Fibroblast of gingiva (primary cell): ENCODE measurements at places on chromosomes 2 and 18.

GRCh38 chr2:36859366-36859792 lies 107.0 kb downstream of the STRN start:
- DNase-seq = no peak

DNA sequence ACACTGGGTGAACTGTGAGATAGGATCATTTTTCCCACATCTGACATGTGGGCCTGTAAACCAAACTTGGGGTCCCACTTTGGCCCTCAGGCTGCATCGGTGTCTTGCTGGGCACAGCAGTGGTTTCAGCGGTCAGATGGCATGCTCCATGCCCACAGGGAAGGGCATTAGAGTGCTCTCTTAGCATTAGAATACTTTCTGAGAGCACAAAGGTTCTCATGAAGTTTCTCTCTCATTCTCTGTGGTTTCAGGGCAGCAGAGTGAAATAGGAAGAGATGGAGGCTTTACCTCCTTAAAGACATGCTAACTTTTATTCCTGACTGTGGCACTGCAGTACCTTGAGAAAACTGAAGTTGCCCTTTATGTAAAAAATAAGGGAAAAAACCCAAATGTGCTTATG lies 36.6 kb upstream of the GATA6 start:
- DNase-seq = no peak

DNA sequence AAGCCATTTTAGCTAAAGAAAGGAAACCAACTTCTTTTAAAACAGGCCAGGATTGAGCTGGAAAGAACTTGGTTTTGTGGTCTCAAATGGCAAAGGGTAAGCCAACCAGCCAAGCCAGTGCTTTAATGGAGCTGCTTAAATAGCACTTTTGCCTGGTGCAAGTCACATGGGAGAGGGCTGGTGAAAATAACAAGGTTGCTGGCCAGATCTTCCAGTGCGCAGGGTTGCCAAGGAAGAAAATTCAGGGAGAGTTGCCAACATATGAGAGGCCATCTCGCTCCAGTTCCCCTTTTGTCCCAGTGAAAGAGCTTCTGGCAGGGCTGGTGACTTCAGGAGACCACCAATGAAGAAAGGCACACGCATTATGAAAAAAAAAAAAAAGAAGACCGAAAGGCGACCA lies 57.3 kb downstream of the IRS1 start:
- DNase-seq = peak; percentile 83

DNA sequence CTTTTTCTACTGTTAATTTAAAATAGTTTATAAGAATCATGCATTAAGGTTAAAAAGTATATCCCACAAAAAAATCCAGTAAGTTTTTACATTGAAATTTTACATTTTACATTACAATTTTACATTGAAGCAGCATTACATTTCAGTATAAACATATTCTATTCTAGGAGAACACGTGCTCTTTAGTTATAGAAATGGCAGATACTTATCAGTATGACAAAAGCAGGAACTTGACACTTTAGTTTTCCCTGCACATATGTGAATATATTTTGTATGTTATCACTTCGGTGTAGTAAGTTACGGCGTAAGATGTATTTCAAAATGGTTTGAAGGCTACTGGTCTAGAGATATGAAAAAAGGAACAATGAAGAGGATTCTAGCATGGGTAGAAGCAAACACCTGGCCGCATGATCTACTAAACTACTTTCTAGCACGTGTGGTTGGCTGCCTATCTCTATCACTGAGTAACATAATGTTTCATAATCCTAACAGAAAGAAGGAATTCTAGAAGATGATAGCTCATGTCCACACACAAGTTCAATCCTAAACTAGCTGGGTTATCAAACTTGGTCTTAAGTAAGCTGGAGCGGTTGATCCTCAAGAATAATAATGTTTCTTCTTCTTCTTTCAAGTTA lies 5.4 kb downstream of the IMMT start:
- DNase-seq = no peak

- no peak for DNase-seq
These were observed 239.1 kb downstream of the CPS1 start for GRCh38 chr2:210795506-210795905.

- DNase-seq = peak; percentile 10
These were observed 275.9 kb downstream of the CDH20 start for GRCh38 chr18:61609131-61609530.

GRCh38 chr2:70192516-70192915 lies 1.7 kb upstream of the C2orf42 start:
- no peak for DNase-seq

DNA sequence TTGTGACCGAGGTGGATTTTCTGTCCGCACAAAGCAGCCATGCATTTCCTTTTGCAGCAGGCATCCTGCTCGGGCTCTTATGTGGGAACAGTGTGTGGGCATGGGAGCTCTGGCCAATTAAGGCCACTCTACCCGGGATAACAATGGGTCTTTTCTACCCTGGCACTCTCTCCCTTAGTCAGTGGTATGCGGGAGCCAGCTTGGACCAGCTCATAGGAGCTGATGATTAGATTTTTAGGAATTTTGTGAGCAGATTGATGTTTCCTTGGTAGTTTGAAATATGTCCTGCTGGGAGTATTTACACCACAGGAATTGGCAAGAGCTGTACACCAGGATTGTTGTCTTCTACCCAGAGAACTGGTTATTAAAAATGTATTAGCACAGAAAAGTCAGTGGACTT lies 89.3 kb downstream of the SPP2 start:
- no peak for DNase-seq

- DNase-seq = no peak
These were observed 20.5 kb downstream of the ADAM17 start for GRCh38 chr2:9535177-9535576.

DNA sequence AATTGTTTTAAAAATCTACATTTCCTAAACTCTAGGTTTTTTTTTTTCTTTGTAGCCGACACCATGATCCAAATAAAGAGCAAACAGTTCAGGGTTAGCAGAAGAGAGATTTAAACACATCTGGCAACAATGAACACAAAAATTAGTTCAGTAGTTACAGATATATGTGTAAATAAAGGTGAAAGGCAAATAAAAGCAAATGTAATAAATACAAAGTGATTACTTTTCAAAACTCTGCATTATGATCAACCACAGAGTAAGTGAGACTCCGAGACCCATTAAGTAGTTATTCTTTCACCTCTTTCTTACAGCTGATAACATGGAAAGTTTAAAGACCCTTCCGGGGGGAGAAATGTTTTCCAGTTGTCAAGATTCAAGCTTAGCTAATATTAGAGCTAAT lies 716 bp downstream of the CALCRL start:
- DNase-seq = no peak

DNA sequence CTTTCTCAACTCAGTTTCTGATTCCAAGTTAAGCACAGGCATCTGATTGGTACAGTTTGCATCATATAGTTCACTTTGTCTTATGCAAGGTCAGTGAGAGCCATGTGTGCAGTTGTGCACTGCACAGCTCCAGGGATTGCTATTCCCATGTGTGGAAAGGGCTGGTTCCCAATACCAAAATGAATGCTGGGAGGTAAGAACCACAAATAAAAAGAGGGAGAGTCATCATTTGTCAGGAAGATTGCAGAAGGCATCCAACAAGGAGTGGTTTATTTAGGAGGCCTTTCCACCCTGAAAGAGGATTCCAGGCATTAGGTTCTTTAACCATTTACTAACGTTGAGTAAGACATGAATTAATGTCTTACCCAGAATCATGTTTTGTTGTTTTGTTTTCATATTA lies 141.2 kb upstream of the ST6GAL2 start:
- DNase-seq = no peak

DNA sequence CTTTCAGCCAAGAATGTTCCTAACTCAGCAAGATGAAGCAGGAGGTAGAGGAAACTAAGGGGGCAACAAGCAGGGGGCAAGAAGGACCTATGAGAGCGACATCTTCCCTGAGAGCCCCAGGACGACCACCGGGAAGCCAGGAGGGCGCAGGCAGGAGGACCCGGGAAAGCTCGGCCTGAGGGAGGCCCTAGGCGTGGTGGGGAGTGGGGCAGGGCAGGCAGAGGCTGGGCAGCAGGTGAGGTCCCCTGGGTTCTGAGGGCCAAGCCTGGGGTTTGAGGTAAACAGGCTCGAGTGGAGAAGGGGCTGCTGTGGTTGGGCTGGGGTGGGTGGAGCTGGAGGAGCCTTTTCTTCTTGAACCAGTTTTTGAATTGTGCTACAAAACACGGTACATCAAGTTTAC lies 1.3 kb upstream of the ALPI start:
- no peak for DNase-seq

DNA sequence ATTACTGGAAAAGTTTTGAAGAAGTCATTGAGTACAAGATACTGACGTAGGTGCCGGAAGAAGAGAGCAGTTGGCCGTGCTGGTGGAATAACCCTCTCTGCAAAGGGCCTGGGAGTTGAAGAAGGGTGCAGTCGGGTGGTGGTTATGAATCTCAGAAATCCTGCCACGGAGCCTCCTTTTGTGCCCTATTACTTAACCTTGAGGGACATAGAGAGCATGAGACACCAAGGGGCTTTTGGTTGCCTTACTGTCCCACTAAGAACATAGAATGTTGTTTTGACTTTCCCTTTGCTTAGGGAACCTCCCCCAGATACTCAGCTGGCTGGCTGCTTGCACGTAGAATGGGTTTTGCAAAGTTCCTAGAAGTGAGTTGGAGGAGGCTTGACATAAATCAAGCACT lies 1.3 kb upstream of the CD28 start:
- DNase-seq = no peak

DNA sequence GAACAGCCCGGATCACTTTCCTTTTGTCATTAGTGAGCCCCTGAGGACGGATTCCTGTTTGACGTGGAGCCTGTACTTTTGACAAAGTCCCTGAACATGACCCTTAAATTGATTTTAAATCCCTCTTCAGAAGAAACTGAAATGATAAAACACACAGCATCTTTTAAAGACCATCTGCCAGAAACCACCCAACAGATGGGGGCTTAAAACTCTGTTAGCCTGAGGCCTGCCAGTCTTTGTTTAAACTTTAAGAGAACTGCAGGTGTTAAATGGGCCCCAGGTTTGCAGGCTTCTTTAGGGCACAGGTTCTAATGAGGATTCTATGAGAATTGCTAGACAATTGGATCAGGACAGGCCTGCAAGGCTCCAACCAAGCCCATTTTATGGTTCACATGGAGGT lies 177.9 kb downstream of the ALK start:
- DNase-seq = no peak

GRCh38 chr18:7322817-7323485 lies 92.1 kb downstream of the LRRC30 start:
- DNase-seq = no peak

DNA sequence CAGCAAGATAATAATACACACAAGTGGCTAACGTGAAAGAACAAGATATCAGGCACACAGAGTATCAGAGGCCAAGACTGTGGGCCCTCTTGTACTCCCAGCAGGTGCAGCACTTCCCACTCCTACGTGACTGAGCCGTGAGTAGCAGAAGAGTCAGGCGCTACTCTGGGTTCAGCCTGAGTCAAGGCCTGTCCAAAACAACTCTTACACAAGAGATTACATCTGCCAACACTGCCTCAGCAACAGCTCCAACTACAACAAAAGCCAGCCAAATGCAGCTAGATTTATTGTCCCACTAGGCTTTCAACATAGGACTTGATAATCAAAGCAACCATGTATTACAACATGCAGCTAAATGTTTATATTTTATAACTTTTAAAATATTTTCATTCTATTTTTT lies 56.2 kb downstream of the ITSN2 start:
- DNase-seq = peak; percentile 96

DNA sequence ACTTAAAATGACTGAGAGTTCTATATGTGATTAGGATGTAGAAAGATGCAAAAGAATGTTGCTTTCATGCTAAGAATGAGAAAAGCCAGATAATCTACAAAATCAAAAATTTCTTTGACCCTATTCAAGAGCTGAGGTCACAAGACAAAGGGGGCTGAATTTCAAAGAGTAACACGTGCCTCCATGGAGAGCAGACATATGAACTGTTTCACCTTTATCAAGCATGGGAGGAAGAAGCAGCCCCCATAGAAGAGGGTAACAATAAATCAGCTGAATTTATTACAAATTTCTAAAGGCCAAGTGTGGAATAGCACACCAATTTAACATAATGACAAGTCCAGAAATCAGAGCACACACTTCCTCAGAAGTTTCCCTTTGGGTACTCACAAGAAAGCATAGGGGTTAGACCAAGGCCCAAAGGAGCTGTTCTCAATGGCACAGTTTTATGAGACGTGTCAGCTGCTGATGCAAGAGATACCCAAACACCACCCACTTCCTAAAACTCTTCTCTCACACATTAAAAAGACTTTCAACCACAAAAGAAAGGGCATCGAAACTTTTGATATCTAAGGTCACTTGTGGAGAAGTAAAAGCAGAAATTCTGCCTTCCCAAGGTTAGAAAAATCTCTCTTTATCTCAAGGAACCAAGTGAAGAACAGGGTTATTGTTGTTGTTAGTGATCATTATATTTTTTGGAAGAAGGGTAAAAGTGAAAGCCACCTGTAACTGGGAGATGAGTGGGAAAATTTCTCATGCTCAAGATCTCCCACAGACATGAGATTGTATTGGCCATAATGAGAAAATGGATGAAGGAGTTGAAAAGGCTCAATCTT lies 950.1 kb downstream of the TRIB2 start:
- no peak for DNase-seq

- DNase-seq = no peak
These were observed 32.1 kb downstream of the FBXO48 start for GRCh38 chr2:68434981-68435380.

- DNase-seq = no peak
These were observed 9.4 kb upstream of the PRLH start for GRCh38 chr2:237556773-237557632.

DNA sequence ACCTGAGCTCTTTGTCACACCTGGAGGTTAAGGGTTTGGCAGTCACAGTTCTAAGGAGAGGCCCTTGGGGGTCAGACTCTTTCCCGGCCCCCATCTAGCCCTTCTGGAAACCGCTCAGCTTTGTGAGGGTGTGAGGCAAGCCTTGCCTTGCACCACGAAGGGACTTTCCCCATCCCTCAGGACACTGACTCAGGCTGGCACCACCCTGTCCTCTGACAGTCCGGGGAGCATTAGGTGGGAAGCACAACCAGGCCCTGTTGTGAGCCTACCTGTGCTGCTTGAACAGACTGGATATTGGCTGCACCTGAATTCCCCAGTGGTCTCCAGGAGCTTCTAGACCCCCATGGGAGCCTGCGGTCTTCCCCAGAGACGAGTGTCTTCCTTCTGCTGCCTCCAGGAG lies 47.0 kb upstream of the GBX2 start:
- no peak for DNase-seq

DNA sequence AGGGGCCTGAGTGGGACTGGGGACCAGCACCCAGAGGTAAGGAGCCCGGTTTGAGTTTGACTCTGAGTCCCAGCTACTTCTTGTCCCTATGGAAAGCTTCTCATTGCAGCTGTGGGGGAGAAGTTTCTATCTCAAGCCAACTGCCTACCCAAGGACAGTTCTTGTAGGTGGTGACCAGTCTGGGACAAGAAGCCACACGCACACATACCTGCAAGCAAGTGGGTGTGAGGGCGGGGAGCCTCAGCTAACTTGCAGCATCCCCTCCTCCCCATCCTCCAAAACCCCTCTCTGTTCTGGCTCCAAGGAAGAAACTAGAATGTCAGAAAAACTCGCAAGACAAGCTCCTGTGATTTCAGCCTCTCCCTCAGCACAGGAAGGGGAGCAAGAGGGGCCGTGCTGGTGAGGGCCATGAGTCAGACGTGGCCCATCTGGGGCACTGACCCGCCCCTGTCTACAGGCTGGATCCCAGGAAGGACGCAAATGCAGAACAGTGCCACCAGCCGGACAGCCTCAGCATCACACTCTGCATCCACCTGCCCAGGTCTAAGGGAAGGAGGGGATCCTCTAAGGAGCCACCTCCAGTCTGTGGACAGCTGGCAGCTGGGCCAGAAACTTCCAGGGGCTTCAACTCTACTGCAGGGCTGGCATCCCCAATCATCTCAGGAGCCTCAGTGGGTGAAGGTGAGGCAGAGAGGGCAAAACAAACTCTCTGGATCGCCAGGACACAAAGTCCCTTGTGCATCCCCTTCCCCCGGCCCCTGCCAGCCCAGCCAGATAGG lies 103.4 kb downstream of the TNS1 start:
- peak; percentile 58 for DNase-seq
